ENCODE measurements at places on chromosomes 1 and 21. TPM values are rescaled to one million over a fixed set of nuclear protein-coding genes. Genes with fewer than 3 reads are reported as not detected.

ANGPTL1 gene
- not detected for total RNA-seq

ORC1 gene
- 1.1 TPM for total RNA-seq

DNA sequence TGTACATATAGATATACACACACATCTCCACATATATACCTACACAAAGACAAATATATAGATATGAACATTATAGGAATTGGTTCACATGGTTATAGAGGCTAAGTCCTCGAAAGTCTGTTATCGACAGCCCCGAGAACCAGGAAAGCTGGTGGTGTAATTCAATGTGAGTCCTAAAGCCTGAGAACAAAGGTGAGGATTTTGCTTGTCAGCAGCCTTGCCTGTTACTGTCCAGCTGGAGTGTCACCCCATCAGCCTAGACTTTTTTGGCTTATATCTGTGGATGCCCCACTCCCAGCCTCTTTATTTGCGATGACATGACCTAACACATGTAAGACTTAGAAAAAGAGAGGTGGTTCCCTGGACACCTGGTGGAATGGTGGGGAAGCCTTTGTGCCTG, 97.0 kb downstream of the GIPC2 start:
- no peaks in the 10 kb centered on the region for H3K27me3 ChIP-seq
- H3K36me3 ChIP-seq, result no peaks in the 10 kb centered on the region
- no peak overlapping the region for H3K27ac ChIP-seq
- peaks cover 7% of the 10 kb centered on the region for H3K4me1 ChIP-seq
- DNase-seq, result no peak

GRCh38 chr1:5599541-5599940, 392.7 kb downstream of the NPHP4 start:
- H3K4me3 ChIP-seq, result no peak overlapping the region
- H3K36me3 ChIP-seq, result no peaks in the 10 kb centered on the region
- H3K27me3 ChIP-seq, result no peaks in the 10 kb centered on the region

- no peak overlapping the region for H3K27ac ChIP-seq
- no peak overlapping the region for H3K4me3 ChIP-seq
- H3K4me1 ChIP-seq, result no peaks in the 10 kb centered on the region
- DNase-seq, result no peak
- H3K36me3 ChIP-seq, result no peaks in the 10 kb centered on the region
- H3K27me3 ChIP-seq, result no peaks in the 10 kb centered on the region
Observed at GRCh38 chr1:48200166-48200900, 22.2 kb upstream of the SLC5A9 start.

TRIM17 gene
- 0.73 TPM for total RNA-seq

DNA sequence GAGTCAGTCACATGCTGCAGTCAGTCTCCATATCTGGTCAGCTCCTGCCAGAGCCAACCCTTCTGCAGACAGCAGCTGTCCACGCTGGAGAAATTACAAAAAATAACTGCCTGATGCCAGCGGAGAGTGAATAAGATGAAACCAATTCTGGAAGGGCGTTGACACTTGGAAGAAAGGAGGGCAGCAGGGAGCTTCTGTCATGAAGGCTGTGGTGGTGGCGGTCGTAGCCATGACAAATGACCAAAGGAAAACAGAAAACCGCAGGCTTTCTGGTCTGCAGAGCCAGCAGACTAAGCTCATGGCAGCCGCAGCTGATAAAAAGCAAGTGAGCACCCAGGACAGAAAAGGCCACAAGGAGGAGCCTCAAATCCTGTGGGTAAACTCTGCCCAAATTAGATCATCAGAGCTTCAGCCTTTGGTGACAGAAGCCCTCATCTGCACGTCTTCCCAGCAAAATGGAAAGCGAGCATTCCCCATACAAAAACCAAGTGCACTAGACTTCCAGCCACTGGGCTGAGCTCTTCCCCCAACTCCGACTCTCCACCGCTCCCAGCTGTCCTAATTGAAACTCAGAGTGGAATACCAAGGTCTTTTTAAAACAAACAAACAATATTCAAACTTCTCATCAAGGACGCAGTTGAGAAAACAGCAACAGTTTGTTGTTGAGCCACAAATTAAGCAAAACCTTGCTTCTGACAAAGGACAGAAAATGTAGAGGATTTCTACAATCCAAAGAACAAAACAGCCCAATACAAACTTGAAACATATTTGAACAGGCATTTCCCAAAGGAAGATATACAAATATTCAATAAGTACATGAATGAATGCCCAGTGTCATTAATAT, 28.7 kb downstream of the RSPH1 start:
- no peak overlapping the region for H3K27ac ChIP-seq
- H3K27me3 ChIP-seq, result no peaks in the 10 kb centered on the region
- DNase-seq, result peak; percentile 29
- H3K4me1 ChIP-seq, result peaks cover 28% of the 10 kb centered on the region
- no peaks in the 10 kb centered on the region for H3K36me3 ChIP-seq
- H3K4me3 ChIP-seq, result no peak overlapping the region

LCE6A gene
- not detected for total RNA-seq

GRCh38 chr1:69649383-69649990, 81.8 kb downstream of the LRRC7 start:
- no peaks in the 10 kb centered on the region for H3K4me1 ChIP-seq
- H3K36me3 ChIP-seq, result no peaks in the 10 kb centered on the region
- no peak overlapping the region for H3K4me3 ChIP-seq
- no peak for DNase-seq
- H3K27me3 ChIP-seq, result no peaks in the 10 kb centered on the region

DNA sequence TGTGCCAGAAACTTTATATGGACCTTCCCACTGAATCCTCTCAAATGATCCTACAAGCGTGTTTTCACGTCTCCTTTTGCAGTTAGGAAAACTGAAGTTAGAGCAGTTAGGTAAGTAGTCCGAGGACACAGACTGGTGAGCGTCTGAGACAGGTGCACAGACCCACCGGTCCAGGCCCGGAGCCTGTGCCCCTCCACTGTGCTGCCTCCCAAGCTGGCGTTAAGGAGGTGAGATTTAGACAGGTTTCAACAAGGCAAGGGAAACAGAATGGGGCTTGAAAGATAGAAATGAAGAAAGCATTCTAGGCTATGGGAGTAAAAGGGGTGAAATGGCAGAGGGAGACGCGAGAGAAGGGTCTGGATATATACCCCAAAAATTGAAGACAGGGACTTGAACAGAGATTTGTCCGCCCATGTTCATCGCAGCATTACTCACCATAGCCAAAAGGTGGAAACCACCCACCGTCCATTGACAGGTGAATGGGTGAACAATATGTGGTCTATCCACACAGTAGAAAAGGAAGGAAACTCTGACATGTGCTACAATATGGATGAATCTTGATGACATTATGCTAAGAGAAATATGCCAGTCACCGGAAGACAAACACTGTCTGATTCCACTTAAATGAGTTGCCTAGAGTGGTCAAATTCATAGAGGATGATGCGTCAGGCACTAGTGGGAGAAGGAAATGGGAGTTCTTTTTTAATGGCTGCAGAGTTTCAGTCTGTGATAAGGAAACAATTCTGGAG, 15.7 kb upstream of the PKP1 start:
- H3K4me1 ChIP-seq, result no peaks in the 10 kb centered on the region
- H3K4me3 ChIP-seq, result no peak overlapping the region
- DNase-seq, result no peak
- H3K27ac ChIP-seq, result no peak overlapping the region
- H3K36me3 ChIP-seq, result no peaks in the 10 kb centered on the region

DNA sequence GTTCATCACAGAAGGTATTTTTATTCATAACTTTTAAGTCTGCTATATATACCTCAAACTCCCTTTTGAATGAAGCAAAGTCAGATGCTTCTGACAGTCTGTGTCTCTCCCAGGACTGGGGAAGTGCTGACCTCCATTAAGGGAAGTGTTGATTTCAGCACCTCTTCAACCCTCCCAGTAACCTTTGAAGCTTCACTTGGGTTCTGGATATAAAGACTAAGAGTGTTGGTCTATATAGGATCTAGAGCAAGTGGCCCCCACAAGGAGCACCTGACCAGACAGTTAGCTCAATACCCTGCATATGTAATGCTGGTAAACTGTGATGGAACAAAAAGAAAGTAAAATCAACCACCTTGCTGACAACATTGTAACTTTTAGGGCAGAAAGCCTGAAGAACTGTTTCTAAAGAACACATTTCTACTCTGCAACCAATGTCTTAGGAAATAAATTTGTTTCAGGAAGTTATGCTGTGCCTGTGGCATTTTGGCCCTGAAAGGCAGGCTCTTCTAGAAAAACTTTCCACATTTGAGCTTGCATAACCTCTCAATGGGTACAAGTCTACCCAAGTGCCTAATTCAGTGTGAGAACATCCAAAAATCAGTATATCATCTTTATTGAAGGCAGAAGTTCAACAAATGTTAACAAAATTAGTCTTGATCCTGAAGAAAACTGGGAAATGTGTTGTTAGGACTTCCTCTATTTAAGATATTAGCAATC, 865 bp upstream of the PTPN22 start:
- no peak for DNase-seq
- H3K27me3 ChIP-seq, result no peaks in the 10 kb centered on the region
- H3K36me3 ChIP-seq, result no peaks in the 10 kb centered on the region
- H3K4me3 ChIP-seq, result peak overlapping the region; percentile 55
- peaks cover 38% of the 10 kb centered on the region for H3K4me1 ChIP-seq
- H3K27ac ChIP-seq, result peak overlapping the region; percentile 78

AMY1C gene
- not detected for total RNA-seq

CLDN17 gene
- total RNA-seq, result not detected

- DNase-seq, result no peak
- H3K36me3 ChIP-seq, result no peaks in the 10 kb centered on the region
- no peak overlapping the region for H3K27ac ChIP-seq
- no peaks in the 10 kb centered on the region for H3K4me1 ChIP-seq
- H3K27me3 ChIP-seq, result no peaks in the 10 kb centered on the region
Observed at GRCh38 chr1:245322673-245323072, 167.9 kb downstream of the KIF26B start.

DNA sequence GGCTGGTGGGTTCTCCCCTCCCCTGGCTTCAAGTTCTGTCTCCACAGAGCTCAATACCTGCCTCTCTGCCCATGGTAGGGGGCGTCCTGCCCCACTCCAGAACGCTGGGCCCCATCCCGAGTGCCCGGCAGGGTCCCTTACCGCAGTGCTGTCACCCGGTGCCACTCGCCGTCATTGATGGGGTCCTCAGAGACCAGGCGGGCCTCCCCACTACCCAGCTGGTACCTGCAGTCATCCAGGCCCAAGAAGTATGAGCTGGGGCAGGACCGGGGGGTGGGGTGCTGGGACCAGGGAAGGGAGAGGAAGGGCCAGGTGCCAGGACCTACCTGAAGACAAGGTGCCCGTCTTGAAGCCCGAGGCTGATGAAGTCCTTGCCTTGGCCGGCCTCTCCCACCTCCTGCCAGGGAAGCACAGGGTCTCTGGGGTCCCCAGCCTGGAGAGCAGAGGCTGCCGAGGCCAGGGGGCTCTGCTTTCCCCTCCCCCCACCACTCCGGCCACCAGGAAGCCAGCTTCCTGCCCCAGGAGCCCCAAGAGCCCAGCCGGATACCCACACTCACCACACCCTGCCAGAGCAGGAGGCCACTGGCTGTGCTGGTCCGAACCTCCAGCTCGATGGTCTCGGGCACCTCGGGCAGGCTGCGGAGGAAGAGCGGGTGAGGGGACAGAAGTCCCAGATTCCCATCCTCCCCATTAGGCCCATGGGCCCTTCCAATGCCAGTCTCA, 12.1 kb downstream of the LDLRAD2 start:
- no peaks in the 10 kb centered on the region for H3K4me1 ChIP-seq
- H3K4me3 ChIP-seq, result no peak overlapping the region
- DNase-seq, result no peak
- no peaks in the 10 kb centered on the region for H3K36me3 ChIP-seq
- H3K27ac ChIP-seq, result no peak overlapping the region

All from CD4-positive, alpha-beta T cell (primary cell).